Fibroblast of villous mesenchyme (primary cell): ENCODE measurements at places on chromosomes 16 and 17. TPM values are rescaled to one million over a fixed set of nuclear protein-coding genes. Genes with fewer than 3 reads are reported as not detected.

ATP2A3 gene
- 0.43 and 2.9 TPM in 2 replicates for total RNA-seq

YPEL2 gene
- total RNA-seq = 7.1 and 7.8 TPM in 2 replicates

FDXR gene
- total RNA-seq = 19.6 and 20.7 TPM in 2 replicates

TBC1D3K gene
- not detected in 2 replicates for total RNA-seq

PDP2 gene
- total RNA-seq = 17.4 and 25.9 TPM in 2 replicates

JPH3 gene
- total RNA-seq = not detected in 2 replicates

ITGAX gene
- not detected in 2 replicates for total RNA-seq

KRTAP4-8 gene
- not detected in 2 replicates for total RNA-seq

KAT7 gene
- total RNA-seq = 38.0 and 43.2 TPM in 2 replicates

SLC5A10 gene
- not detected in 2 replicates for total RNA-seq

PTX4 gene
- total RNA-seq = 0.32 and 0.43 TPM in 2 replicates

SLC47A1 gene
- total RNA-seq = under 0.01 and 0.86 TPM in 2 replicates

CNTD1 gene
- 0.32 TPM in 1 of 2 replicates, not detected in the other for total RNA-seq

HIC1 gene
- 81.6 and 102 TPM in 2 replicates for total RNA-seq

EPX gene
- total RNA-seq = not detected in 2 replicates

SLFN14 gene
- not detected in 2 replicates for total RNA-seq

C16orf92 gene
- total RNA-seq = not detected in 2 replicates

TNK1 gene
- under 0.01 and 2.2 TPM in 2 replicates for total RNA-seq

NDRG4 gene
- 8.6 and 15.1 TPM in 2 replicates for total RNA-seq

KRT16 gene
- total RNA-seq = not detected in 2 replicates

C17orf100 gene
- 0.43 and 0.97 TPM in 2 replicates for total RNA-seq

ABCA9 gene
- total RNA-seq = 2.2 and 2.3 TPM in 2 replicates

CA4 gene
- total RNA-seq = not detected in 2 replicates

BAIAP3 gene
- total RNA-seq = under 0.01 and 0.32 TPM in 2 replicates

STAT5A gene
- total RNA-seq = 13.8 and 16.1 TPM in 2 replicates

VPS35 gene
- total RNA-seq = 122 and 193 TPM in 2 replicates

ERCC4 gene
- total RNA-seq = 10.3 and 13.4 TPM in 2 replicates

GPR179 gene
- total RNA-seq = under 0.01 TPM in 1 of 2 replicates, not detected in the other

PRAC1 gene
- not detected in 2 replicates for total RNA-seq

NUPR1 gene
- 8.2 and 27.7 TPM in 2 replicates for total RNA-seq

ARHGDIG gene
- total RNA-seq = 0.32 TPM in 1 of 2 replicates, not detected in the other

KRT38 gene
- total RNA-seq = under 0.01 TPM in 1 of 2 replicates, not detected in the other

SPIRE2 gene
- 3.5 and 3.9 TPM in 2 replicates for total RNA-seq

KRT15 gene
- 0.43 and 1.3 TPM in 2 replicates for total RNA-seq

CMTM2 gene
- total RNA-seq = not detected in 2 replicates

NUDT7 gene
- total RNA-seq = 6.0 and 6.4 TPM in 2 replicates

PIPOX gene
- total RNA-seq = 1.7 and 2.9 TPM in 2 replicates

RPRML gene
- not detected in 2 replicates for total RNA-seq

CTRB2 gene
- total RNA-seq = not detected in 2 replicates

CRYBA1 gene
- 0.43 TPM in 1 of 2 replicates, not detected in the other for total RNA-seq

LGALS9B gene
- not detected in 2 replicates for total RNA-seq

CES4A gene
- total RNA-seq = 1.9 and 4.3 TPM in 2 replicates

AIPL1 gene
- not detected in 2 replicates for total RNA-seq

NFE2L1 gene
- total RNA-seq = 110 and 132 TPM in 2 replicates

DRC3 gene
- under 0.01 and 0.97 TPM in 2 replicates for total RNA-seq

HAP1 gene
- under 0.01 TPM in 2 replicates for total RNA-seq

LGALS9C gene
- total RNA-seq = not detected in 2 replicates

P2RX5 gene
- 0.32 and 2.2 TPM in 2 replicates for total RNA-seq

DHRS7C gene
- not detected in 2 replicates for total RNA-seq

FBXO39 gene
- under 0.01 and 0.32 TPM in 2 replicates for total RNA-seq

SLC12A3 gene
- total RNA-seq = not detected in 2 replicates

CDH3 gene
- 0.32 and 2.2 TPM in 2 replicates for total RNA-seq

RDM1 gene
- total RNA-seq = 0.32 and 0.43 TPM in 2 replicates

TP53TG3F gene
- under 0.01 TPM in 1 of 2 replicates, not detected in the other for total RNA-seq

TBC1D3G gene
- not detected in 2 replicates for total RNA-seq
